GM03348 (cell line): ENCODE measurements at places on chromosomes 4 and X.

GRCh38 chr4:171573181-171573580 lies 240.0 kb upstream of the GALNTL6 start:
- DNase-seq = no peak

- DNase-seq = peak; percentile 49
These were observed 151.4 kb upstream of the STX18 start for GRCh38 chr4:4693258-4693657.

- DNase-seq = no peak
These were observed 911.2 kb downstream of the FSTL5 start for GRCh38 chr4:161252520-161253141.

DNA sequence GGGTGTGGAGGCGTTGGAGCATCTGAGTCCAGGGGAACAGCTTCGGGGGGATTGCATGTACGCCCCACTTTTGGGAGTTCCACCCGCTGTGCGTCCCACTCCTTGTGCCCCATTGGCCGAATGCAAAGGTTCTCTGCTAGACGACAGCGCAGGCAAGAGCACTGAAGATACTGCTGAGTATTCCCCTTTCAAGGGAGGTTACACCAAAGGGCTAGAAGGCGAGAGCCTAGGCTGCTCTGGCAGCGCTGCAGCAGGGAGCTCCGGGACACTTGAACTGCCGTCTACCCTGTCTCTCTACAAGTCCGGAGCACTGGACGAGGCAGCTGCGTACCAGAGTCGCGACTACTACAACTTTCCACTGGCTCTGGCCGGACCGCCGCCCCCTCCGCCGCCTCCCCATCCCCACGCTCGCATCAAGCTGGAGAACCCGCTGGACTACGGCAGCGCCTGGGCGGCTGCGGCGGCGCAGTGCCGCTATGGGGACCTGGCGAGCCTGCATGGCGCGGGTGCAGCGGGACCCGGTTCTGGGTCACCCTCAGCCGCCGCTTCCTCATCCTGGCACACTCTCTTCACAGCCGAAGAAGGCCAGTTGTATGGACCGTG lies 2.2 kb downstream of the AR start:
- DNase-seq = peak; percentile 30

GRCh38 chr4:6489927-6490326 lies 17.5 kb upstream of the PPP2R2C start:
- no peak for DNase-seq

DNA sequence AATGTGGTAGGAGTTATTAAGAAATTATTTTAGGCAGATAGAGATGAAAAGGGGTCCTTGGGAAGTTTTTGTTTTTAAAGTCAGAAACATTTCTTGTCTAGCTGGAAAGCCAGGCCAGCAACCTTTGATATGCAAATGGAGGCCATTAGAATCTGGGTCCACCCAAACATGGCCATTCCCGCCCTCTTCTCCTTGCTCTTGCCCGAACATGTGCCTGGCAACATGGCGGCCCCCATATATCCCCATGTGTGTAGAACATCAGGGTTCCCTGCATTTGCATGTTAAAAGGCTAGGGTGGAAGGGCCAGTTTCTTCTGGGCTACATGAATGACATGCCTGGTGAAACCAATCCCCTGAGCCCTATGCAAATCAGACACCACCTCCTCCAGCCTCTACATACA lies 80.7 kb upstream of the PLAC8 start:
- no peak for DNase-seq

GRCh38 chr4:162352580-162353107 lies 188.8 kb upstream of the FSTL5 start:
- DNase-seq = no peak

DNA sequence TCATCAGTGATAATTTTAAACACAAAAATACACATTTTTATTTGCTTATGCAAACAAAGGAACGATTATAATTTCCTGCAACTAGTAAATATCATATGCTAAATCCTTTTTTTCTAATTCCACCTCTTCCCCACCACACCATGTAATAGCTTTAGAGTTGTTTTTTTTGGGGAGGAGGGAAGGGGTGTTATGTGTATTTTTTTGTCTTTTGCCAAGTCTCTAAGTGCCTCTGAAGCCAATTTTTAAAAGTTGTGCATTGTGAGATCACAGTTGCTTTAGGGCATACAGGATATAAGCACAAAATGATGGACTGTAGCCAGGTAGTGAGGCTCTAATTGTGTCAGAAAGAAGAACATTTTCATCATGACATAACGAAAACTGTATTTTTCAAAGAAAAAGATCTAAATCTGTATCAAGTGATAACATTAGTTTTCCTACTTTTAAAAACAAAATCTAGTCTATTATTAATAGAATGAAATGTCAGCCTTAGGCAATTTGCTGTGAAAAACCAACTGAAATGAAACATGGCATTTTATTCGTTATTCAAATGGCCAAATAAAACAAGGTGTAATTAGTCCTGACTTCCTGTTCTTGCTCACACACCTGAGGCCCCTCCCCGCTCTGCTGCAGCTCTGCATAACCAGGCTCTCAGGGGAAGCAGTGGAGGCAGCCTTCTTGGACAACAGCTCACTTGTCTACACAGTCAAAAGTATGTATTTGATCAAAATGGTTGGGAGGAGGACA lies 157.4 kb downstream of the PALLD start:
- no peak for DNase-seq

DNA sequence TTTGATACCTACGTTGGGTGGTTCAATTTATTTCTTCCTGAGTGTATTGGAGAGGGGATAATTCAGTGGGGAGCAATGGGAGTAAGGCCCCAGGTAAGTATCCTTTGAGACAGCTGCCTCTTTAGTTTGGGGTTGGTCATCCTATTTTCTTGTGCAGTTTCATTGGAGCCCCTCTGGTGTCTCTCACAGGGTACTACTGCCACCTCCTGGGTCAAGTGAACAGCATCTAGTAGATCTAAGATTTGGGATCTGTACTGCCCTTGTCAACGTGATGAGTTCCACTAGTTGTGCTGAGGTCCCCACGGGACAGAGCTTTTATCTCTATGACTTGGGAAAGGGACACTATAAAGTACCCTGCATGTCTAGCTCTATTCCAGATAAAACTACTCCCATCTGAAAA lies 80.6 kb downstream of the PBDC1 start:
- DNase-seq = peak; percentile 31

DNA sequence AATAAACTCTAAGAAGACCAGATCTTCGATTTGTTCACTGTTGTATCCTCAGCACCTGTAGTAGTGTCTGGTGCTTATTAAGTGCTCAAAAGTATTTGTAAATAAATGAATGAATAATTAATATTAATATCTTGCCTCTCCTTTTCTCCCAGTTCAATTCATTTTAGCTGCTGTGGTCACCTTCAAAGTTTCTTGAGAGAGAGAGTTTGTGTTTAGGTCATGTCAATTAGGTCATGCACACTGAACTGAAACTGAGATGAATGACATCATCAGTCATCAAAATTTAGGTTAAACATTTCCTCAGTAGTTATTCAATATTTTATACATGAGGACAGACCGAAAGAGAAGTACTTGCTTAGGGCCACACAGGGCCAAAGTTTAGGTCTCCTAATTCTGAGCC lies 73.5 kb downstream of the ANXA3 start:
- DNase-seq = no peak

DNA sequence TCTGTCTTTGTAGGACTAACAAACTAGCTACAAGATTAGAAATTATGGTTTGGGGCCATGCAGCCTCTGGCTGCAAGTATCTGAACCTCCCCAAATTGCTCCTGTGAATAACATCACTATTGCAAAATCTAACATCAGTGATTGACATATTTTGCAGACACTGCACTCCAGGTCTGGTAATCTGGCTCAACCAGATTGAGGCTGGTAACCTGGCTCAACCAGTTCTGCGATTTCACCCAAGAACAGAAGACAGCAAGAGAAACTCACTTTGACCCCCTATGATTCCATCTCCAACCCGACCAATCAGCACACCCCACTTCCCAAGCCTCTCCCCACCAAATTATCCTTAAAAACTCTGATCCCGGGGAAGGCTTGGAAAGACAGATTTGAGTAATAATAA lies 20.9 kb downstream of the SPIN3 start:
- no peak for DNase-seq
